ENCODE measurements at places on chromosomes 3 and 15.

DNA sequence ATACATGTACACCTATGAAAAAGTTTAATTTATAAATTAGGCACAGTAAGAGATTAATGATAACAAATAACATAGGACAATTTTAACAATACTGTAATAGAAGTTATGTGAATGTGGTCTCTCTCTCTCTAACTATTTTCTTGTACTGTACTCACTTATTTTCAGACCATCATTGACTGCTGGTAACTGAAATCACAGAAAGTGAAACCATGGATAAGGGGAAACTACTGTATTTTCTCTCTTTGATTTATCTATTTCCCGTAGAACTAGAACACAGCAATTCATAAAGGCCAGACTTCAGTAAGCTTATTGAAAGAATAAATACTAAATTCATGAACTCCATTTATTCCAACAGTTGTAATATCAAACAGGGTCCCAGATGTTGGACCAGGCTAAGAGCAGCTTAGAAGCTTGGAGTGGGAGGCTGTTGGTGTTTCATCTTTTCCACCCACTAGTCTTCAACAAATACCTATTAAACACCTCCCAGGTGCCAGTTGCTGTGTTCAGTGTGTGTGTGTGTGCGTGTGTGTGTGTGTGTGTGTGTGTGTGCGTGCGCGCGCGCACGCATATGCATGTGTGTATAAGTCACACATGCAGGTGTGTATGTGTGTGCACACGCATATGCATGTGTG, 235.4 kb downstream of the FOXP1 start:
- DNase-seq: no peak

DNA sequence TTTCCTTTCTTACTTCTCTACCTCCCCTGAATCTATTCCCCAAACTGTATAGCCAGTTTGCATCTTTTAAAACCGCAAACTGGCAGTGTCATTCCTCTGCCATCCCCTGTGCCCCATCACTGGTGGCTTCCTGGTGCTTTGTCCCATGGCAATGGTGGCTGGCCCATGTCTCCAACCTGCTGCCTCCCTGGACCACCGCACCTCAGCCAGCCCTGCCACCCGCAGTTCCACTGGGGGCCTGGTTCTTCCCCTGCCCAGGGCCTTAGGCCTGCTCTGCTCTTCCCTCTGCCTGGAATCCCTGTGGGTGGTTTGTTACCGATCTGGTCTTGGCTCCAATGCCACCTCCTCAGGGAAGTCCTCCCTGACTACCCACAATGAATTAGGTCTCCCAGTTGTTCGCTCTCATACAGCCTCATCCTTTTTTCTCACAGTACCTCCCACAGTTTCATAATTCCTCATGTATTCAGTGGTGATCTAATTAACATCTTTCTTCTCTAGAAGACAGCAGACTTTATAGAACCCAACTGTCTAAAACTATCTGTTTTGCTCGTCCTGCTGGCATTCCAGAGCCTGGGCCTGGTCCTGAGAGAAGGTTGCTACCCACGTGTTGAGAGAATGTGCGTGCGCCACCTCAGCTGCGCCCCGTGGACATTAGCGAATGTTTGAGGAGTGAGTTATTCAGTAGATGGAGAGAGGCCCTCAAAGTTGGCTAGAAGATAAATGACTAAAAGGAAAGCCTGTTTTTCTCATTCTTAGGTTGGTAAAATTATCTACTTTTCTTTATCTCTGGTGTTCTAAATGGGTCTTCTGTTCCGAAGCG, 130.1 kb downstream of the DNAJB8 start:
- DNase-seq: no peak

GRCh38 chr3:56811546-56812202, 9.9 kb upstream of the ARHGEF3 start:
- no peak for DNase-seq

DNA sequence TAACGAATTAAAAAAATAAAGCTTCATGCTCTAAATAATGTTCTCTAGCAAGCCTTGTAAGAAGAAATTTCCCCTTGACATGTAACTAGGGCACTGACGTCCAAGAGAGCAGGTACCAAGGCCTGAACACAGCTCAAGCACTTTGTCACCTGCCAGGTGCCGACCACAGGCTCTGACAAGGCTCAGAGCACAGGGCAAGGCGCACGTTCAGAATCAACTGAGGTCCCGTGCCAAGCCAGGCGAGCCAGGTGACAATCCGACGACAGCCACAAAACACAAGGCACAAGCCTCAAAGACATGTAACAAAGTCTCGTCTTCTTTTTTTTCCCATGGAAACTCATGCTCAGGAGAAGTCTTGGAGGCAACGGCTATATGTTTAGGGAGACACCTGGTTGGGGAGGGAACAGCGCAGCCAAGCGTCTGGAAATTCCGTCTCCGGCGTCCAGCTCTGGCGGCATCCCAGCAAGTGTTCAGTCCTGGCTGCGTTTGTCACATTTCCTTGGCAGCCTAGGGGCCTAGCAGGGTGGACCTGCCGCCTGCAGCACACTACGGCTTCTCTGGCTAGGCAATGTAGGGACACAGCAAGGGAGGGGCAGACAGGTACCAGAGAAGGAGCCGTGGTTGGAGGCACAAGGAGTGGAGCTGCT, 76.7 kb downstream of the ADAMTS17 start:
- no peak for DNase-seq

DNA sequence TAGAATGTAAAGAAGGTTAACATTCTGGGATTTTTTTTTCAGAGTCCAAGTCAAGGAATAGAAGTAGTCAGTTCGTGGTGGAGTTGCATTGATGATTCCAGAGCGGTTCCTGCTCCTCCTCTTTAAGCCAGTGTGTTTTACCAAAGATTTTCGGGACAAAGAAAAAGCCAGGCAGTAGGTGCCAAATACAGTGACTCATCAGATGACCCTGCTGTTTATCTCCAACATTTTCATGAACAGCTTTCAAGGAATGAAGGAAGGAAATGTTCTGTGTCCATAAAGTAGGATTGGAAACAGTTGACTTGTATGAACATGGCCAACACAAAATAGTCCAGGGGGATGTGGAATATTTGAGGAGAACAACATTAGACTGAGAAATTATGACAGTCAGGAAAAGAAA, 142.4 kb upstream of the TMC3 start:
- DNase-seq: no peak

GRCh38 chr15:46151786-46152185, 517.0 kb downstream of the SQOR start:
- DNase-seq: no peak

- DNase-seq: no peak
Measured at GRCh38 chr3:16224325-16224724, 40.4 kb downstream of the DPH3 start.

Data from stimulated activated CD8-positive, alpha-beta memory T cell treated with anti-CD3 and anti-CD28 coated beads, Interleukin-4, amount 100 ng/mL, for 24 hours (primary cell).